Head of caudate nucleus (tissue), 42 donors: ENCODE measurements at places on chromosomes 16 and 17.
A peak's percentile ranks its signal among the peaks of the same experiment; 100 is the strongest.

- DNase-seq, result no peak
These were observed 23.1 kb upstream of the DHRS13 start for GRCh38 chr17:28925912-28926365.

- DNase-seq, result no peak
These were observed 66.5 kb upstream of the CDH5 start for GRCh38 chr16:66300037-66300436.

- DNase-seq, result no peak
These were observed 205.9 kb downstream of the HS3ST3A1 start for GRCh38 chr17:13395862-13396261.

GRCh38 chr17:43879723-43880419, 27.5 kb downstream of the MPP2 start:
- DNase-seq, result no peak

DNA sequence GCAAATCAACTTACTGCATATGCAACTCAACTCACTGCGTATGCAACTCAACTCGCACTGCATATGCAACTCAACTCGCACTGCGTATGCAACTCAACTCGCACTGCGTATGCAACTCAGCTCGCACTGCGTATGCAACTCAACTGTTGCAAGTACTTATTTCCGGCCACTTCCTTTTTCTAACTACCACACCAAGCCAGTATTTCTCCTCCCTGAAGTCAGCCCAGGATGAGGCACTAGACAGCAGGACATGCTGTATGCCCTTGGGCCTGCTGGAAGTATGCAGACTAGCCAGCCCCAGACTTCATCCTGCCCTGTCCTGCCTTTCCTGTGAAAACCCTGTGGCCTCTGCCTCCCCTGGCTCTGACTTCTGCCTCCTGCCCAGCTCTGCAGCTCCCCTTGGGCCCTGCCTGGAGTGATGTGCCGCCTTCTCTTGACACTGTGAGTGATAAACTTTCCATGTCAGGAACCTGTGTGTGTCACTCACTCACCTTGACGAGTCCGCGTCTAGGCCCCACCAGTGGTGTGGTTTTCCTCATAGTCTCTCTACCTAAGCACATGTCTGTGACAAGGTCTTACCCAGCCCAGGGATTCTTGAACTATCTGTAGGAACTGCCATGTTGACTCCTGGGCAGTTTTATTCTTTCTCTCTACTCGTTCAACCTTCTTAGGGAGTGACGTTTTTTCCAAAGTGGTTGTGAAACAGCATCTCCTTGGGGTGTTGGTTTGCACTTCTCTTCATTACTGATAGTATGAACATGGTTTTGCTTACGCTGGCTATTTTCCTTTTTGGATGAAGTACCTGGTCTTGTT, 16.4 kb downstream of the ZNF778 start:
- no peak for DNase-seq

DNA sequence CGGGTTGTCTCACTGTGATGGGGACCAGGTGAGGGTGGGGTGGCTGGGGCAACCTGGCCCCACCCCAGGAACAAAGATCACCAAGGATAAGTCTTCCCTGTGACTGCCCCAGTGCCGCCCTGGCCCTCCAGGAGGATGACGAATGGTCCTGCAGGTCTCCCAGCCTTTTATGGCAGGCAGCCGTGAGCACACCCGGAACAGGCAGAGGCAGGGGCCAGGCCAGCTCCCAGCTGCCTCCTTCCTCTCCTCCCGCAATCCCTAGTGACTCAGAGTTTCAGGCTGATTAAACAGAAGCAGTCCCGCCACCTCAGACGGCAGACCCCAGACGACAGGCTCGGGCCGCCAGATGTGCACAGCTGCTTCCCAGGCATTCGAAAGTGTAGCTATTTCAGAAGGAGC, 13.3 kb downstream of the JUP start:
- DNase-seq, result no peak

DNA sequence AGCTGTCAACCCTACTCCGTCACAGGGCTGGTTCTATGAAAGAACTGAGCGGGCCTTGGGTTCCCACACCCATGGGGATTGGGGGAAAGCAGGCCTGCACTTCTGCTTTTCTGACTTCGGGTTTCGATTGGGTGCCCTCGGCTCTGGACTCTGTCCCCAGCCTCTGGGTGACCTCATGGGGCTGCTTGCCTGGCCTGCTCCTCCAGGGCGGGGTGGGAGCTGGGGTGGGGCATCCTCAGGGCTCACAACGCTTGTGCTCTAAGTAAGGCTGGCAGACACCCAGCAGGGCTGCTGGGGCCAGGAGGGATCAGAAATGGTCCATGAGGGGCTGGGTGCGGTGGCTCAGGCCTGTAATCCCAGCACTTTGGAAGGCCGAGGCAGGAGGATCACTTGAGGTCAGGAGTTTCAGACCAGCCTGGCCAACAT, 19.2 kb downstream of the ARHGAP27 start:
- DNase-seq, result no peak

DNA sequence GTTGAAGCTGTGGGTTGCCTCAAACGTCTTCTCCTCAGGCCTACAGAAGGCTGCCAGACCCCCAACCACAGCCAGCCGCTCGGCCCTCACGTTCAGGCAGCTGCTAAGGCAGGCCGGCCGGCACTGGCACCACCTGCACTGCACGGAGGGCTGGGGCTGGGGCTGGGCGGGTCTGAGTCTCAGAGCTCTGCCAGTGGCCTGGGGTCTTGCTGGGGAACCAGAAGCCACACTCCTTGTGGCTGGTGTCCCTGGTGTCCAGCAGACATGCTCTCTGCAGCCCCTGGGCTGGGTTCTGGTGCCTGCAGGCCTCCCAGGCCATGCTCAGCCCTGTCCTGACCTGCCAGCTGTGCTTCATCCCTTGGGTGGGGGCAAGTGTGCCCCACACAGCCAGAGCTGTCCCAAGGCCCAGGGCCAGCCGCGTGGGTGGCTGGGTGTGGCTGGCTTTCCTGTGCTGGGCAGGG, 42.0 kb downstream of the BAHCC1 start:
- no peak for DNase-seq

GRCh38 chr17:77408284-77408683, 267.5 kb downstream of the SEC14L1 start:
- no peak for DNase-seq

- DNase-seq, result no peak
These were observed 135.4 kb downstream of the CLEC16A start for GRCh38 chr16:11079652-11080187.

DNA sequence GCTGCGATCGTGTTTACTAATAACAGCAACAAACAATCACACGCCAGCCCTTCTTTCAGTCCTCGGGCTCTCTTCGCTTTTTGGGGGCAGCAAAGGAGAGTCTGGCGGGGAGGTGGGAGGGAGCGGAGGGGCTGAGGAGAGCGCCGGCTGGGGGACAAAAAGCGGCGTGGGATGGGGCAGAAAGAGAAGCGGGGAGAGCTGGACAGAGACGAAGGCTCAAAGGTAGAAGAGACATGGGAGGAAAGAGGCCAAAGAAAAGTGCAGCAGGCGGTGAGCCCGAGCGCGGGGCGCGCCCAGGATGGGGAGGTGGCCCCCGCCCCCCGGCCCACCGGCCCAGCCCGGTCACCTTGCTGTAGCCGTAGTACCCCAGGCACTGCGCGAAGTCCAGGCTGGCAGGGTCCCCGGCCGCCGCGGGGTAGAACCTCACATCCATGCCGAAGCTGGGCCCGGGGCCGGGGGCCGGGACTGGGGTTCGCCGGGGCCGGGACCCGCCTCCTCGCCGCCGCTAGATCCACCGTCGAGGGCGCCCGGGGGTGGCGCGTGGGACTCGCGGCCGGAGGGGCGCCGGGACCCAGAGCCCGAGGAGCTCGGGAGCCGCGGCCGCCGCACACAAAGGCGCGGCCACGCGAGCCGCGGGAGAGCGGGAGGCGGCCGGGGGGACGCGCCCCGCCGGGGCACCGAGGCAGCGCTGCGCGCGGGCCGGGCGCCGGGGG, 496 bp downstream of the TOX3 start:
- DNase-seq, result no peak

DNA sequence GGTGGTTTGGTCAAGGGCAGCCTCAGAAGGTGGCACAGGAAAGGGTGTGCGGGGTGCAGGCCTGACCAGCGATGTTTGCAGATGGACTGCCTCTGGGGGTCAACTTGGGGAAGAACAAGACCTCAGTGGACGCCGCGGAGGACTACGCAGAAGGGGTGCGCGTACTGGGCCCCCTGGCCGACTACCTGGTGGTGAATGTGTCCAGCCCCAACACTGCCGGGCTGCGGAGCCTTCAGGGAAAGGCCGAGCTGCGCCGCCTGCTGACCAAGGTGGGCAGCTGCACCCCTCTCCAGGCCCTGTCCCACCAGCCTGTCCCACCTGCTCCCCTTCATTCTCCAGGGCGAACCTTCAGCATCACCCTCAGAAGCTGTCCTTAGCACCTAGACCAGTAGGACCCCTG, 12.5 kb downstream of the DHODH start:
- no peak for DNase-seq

- DNase-seq, result no peak
These were observed 430 bp downstream of the TSEN54 start for GRCh38 chr17:75516619-75517296.

DNA sequence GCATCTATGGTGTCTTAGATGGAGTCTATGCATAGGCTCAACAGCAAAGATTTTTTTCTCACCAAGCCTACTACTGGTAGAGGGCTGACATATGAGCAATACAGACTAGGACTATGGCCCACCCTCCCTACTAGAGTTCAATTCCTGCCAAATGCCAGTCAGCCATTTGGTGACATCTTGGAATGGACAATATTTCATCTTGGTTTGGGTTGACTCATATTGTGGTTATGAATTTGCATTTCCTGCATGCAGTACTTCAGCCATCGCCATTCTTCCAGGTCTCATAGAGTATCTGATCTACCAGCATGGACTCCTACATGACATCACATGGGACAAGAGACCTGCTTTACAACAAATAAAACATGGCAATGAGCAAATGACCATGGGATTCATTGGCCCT, 778.1 kb upstream of the SOX9 start:
- DNase-seq, result no peak

DNA sequence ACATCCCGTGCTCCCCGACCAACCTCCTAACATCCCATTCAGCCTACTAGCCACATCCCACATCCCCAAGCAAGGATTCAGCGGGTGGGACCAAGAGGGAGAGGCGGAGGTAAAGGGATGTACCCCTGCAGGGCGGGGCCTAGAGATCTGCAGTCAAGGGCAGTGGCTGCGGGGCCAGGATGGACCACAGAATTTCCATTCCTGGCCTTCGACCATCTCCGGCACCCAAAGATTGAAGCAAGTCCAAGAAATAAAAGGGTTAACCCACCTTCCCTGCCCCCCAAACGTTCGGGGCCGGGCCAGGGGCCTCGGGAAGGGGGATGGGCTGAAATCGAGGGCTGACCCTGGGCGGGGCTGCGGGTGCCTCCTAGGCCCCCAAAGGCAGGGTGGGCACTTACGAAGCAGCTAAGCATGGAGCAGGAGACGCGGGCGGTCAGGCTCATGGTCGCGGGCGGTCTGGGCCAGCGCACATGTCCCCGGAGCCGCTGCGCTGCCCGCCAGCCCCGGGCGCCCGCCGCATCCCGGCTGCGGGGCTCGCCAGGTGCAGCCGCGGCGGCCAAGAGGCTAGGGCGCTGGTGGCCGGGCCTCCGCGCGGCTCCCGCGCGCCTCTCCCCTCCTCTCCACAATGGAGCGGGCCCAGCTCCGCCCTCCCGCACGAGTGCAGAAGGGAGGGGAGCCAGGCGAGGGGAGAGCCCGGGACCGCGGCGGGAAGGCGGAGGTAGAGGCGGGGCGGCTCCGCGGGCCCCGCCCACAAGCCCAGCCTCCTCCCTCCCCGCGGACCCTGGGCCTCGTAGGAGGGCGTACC, at the start of gene MTMR4:
Gene MTMR4, minus strand, starts transcription at position 674 of the 805 bp plus-strand sequence. Its CDS starts 231 bp downstream, at position 443.
- peak; percentile 92 for DNase-seq

DNA sequence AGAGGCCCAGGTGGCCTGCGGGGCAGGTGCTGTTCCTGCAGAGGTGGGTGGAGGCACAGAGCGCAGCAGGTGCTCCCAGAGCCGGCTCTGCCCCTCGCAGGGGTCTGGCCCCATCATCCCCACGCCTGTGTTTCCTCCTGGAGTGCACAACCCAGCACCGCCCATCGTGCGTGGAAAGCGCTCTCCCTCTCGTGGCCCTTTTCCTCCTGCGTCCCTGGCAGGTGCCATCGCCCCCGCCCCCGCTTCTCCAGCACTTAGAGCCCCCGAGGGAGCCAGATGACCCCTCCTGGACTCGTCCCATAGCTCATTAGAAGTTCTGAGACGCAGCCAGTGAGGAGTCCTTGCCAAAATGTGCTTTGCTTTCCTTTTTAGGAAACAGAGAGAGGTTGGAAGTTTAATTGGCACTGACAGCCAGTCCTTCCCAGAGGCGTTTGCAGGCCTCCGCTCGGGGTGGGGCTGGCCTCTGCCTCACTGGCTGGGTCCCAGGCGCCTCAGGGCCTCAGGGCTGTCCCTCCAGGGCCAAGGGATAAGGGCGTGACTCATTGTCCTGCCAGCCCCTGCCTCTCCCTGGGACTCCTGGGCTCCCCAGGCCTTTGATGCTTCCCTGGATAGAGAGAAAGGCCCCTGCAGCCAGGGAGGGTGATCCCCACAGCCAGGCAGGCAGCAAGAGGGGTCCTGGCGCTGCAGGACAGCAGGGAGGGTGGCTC, 32.2 kb upstream of the CHMP6 start:
- DNase-seq, result peak; percentile 63

GRCh38 chr16:83722456-83723183, 85.2 kb upstream of the HSBP1 start:
- no peak for DNase-seq

DNA sequence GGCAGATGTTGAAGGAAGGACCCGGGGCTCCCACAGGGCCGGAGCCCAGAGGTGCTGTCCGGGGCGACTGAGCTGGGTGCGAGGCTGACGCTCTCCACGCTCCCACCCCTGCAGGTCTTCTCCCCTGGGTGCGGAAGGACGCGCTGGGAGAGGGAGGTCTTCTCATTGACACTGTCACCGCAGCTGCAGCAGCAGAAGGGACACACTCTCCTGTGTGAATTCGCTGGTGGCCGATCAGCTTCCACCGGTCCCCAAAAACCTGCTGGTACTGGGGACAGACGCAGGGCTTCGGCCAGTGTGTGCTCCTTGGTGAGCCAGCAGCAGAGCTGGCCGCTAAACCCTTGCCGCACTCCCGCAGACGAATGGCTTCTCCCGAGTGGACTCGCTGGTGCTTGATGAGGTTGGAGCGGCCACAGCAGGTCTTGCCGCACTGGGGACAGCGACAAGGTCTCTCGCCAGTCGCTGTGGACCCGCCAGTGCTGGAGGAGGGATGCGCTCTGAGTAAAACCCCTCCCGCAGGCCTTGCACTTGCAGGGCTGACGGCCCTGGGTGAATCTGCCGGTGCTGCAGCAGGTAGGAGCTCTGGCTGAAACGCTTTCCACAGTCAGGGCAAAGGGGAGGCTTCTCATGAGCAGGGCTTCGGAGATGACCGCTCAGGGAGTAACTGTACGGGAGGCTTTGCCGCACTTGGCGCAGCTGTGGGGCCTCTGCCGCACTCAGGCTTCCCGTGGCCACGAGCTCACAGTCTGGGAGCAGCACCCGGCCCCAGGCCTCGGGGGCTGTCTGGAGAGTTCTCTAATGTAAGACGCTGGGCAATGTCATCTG, 6.2 kb downstream of the ZNF843 start:
- DNase-seq, result no peak

GRCh38 chr17:42288803-42289610, 709 bp downstream of the STAT5A start:
- DNase-seq, result no peak

GRCh38 chr16:86396901-86397311, 113.4 kb upstream of the FOXF1 start:
- DNase-seq, result no peak
